ENCODE measurements at places on chromosomes 3 and 15.
A peak's percentile ranks its signal among the peaks of the same experiment; 100 is the strongest.

- no peak for DNase-seq
Observed at GRCh38 chr3:171415070-171415469, 45.1 kb downstream of the TNIK start.

GRCh38 chr3:128009952-128010846, 42.0 kb upstream of the SEC61A1 start:
- DNase-seq, result no peak

DNA sequence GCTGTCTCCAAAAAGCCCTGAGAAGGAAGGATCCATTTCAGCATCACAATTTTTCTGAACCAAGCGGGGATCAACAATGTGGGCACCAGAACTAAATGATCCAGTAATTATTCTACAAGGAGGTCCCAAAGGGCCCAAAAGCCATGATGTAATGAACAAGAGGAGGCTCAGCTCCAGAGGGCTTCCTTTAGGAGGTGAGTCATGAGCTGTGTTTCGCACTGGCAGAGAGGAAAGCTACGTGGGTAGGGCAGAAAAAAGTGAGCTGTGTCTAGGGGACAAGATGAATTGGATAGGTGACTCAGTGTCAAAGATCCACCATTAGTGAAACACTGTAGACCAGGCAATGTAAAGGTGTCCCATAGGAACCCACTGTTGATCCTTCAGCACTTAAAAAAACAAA, 113.4 kb downstream of the RORA start:
- no peak for DNase-seq

DNA sequence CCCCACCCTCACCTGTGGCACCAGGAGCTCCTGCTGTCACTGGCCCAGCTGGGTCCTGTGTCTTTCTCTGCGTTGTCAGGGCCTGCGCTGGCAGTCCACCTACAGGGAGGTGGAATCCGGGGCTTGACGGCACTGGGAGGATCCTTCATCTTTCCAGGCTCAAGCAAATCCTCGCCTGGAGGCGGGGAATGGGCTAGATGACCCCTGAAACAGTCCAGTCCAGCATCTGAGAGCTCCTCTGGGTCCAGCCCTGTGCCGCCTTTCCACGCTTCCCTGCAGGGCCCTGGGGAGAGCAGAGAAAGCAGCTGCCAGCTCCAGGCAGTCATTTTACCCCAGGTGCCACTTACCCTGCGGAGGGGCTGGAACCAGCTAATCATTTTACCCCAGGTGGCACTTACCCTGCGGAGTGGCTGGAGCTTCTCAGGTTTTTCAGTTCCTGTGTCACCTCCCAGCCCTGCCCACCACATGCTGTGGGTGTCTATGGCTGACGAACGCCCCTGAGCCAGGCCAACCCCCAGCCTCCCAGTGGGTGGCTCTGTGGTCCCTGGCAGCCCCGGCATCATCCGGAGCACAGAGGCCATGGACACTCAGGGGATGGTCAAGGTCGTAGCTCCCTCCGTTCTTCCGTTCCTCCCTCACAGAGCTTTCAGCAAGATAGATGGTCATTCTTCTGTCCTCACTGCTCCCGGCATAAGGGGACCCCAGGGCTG, 17.9 kb upstream of the ADIPOQ start:
- no peak for DNase-seq

GRCh38 chr3:37668431-37668817, 193.3 kb upstream of the CTDSPL start:
- no peak for DNase-seq

- DNase-seq, result no peak
Observed at GRCh38 chr3:168024537-168024941, 71.2 kb downstream of the GOLIM4 start.

- DNase-seq, result no peak
Observed at GRCh38 chr3:30319713-30320112, 286.7 kb upstream of the TGFBR2 start.

GRCh38 chr3:44323341-44323955, 15.1 kb upstream of the TCAIM start:
- DNase-seq, result peak; percentile 2

DNA sequence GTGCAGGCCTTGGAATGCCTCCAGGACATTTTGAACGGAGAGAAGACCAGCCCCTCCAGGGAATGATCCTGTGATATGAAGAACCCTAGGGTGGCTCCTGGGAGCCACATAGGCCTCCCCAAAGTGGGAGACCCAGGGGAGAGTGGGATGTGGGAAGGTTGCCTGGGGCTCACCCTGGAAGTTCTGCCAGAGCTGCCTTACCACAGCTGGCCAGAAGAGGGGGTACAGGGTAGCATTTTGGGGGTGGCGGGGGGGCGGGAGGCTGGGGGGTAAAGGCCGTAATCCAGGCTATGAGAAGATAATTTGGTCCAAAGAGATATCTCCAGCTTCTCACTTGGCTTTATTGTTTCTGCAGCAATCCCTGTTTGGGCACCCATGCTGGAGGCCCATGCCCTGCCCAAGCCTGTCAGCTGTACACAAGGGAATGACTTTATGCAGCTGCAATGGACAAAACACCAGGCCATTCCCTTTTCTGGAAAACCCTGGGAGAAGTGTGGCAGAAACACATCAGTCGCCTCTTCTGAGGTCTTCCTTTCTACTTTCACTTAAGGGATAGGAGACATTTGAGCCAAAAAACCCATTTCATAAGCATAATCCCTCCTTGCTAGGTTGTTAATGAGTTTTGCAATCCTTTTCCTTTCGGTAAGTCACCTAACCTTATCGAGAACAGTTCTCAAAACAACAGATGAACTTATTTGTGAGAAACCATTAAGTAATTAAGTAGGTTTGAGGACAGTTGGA, 11.0 kb upstream of the MUSTN1 start:
- no peak for DNase-seq

DNA sequence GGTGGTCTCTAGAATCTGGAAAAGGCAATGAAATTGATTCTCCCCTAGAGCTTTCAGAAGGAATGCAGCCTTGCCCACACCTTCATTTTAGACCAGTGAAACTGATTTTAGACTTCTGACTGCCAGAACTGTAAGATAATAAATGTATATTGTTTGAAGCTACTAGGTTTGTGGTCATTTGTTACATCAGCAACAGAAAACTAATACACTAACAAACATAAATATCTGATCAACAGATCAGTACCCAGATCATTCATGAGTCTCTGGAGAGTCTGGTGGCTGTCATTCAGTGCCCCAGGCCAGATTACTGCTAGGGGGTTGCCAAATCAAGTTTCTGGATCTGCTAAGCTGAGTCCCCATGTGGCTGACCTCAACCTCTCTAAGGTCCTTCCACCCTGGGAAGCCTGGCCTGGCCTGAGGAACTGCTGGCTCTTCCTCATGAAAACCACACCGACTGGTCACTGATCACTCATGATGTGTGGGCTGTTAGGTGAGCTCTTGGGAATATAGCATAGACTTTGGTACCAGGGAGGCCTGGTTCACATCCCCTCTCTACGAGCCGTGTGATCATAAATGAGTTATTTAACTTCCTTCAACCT, 11.1 kb upstream of the LACTB start:
- no peak for DNase-seq

DNA sequence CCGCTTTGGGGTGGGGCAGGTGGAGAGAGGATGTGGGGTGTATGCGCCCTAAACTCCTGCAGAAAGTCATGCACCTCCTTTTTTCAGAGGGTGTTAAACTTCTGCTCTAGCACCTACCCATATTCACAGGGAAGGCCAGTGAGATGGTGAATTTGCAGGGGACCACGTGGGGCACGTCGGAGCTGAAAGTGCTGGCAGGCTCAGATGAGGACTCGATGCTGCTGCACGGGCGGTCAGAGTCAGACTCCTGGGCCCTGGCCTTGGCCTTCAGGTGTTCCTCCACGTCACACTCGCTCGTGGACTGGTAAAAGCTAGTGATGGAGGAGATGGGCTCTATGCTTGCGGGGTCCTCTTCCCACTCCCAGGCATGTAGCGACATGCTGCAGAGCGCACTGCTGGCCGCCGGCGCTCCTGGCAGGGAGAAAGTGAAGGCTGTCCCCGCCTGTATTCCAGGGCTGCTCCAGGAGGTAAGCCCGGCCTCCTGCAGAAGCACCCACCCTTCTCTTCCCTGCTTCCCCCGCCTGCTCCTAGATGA, 883 bp downstream of the CFAP92 start:
- DNase-seq, result no peak

DNA sequence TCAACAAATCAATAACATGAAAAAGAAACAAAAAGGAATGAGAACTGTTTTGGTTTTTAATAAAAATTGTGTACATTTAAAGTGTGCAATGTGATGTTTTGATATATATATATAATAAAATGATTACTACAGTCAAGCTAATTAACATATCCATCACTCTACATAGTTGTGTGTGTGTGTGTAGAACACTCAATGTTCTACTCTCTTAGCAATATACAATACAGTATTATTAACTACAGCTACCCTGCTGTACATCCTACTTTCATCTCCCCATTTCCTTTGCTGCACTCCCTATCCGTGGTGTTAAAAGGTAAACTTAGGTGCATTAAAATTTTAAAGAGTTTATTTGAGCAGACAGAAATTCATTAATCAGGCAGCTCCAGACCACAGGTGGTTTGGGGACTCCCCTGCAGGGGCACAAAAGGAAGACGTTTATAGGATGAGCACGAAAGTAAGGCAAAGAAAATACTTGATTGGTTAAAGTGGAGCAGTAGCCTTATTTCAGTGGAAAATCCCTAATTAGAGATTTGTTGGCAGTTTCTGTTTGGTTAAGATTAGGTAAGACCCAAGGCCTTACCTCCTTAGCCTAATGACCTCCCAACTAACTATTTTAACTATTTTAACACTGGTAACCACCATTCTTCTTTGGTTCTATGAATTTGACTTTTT, 61.8 kb upstream of the SNRK start:
- DNase-seq, result no peak

- no peak for DNase-seq
Observed at GRCh38 chr3:61730056-61730455, 168.7 kb downstream of the PTPRG start.

DNA sequence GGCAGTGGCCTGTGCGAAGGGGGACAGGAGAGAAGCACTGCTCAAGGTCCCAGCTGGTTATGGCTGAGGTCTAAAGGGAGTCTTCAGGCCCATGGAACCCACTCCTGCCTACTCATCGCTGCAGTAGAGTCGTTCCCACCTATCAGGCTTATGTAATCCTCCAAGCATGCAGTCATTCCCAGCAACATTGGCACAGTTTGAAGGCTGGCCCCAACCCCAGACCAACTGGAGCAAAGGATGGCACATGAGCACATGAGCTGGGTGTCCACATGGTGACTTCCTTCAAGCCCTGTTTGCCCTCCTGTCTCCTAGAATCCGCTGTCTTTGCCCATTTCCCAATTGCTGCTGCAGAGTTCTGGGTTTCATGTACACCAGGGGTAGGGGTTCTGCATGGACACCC, 60.5 kb upstream of the FGD5 start:
- no peak for DNase-seq

DNA sequence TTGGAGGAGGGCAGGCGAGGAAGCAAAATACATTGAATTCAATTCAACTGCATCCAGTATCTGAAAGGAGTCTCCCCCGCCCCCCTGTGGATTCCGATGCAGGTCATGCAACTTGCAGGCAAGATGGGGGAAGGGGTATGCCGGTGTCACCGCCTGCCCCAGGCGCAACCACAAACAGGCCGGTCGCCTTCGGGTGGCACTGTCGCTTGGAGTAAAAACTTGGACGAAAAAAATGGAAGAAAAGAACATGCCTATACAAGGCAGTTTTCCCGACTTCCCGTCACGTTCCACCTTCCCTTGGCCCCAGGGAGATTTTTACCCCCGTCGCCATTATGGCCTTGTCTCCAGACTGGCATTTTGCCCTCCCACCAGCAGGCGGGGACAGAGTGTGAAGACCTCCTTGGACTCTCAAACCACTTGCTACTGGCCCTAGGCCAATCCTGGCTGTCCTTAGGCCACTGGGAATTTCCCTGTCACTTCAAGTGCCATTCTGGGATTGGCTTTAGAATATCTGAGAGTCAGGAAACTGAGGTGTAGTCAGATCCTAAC, 1.6 kb upstream of the NTRK3 start:
- no peak for DNase-seq

GRCh38 chr3:19254189-19254588, 105.9 kb downstream of the KCNH8 start:
- DNase-seq, result no peak

DNA sequence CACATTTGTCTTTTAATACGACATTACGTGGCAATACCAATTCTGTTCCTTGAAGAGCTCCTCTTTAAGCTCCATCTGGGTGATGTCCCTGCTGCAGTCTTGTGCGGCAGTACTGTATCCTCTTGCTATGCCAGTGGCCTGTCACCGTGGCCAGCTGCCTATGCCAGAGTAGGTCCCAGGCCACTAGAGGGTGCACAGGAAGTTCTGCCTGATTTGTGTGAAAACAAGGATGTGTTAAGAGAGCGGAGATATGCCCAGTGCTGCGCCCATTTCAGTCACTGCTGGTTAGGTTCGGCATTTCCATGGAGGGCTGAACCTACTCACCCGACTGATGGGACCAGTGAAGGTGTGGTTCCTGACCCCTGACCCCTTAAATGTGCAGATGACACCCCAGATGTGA, 25.2 kb downstream of the NIPA1 start:
- no peak for DNase-seq

GRCh38 chr15:68678746-68679145, 100.0 kb downstream of the CORO2B start:
- DNase-seq, result no peak

- no peak for DNase-seq
Observed at GRCh38 chr3:118760585-118761290, 273.9 kb downstream of the IGSF11 start.

DNA sequence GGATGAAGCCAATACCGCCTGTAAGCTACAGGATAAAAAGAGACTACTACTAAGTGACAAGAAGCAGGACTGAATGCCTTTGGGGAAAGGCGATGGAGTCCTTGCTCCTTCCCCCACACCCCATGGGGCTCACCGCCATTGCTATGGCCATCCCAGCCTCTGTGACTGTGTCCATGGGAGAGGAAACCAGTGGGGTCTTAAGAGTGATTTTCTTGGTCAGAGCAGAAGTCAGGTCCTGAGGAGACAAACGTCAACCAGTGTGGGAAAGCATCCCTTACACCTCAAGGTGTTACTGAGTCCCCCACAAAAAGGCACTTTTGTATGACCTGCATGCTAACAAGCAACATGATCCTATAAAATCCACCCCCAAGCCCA, 913 bp downstream of the IMPDH2 start:
- DNase-seq, result no peak

DNA sequence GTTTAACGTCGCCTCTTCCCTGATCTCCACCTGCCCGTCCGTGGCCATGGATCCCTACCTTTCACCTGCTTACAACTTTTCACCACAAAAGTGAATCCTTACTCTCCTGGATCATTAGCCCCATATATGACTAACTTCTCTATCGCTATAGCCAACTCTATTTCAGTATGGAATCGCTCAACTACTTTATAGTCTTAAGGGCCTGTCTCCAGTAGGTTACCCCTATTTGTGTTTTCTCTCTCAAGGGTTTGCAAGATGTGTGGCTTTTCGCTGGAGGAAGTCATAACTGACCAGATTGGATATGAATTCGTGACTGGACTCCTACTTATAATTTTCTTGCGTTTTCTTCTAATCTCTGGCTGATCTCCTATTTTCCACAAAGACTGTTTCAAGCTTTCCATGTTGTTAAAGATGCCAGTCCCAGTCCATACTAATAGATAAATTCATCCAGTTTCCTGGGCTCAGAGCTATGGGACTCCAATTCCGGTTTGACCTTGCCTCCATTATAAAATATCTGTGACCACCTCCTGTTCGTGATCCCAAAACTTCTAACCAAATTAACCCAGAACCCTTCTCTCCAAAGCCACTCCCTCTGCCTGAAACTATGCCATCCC, 1.3 kb upstream of the STAG1 start:
- no peak for DNase-seq

GRCh38 chr15:41331281-41331680, 1.1 kb downstream of the OIP5 start:
- DNase-seq, result no peak

- no peak for DNase-seq
Observed at GRCh38 chr3:142796823-142797222, 73.0 kb downstream of the TRPC1 start.
